Stimulated activated CD4-positive, alpha-beta T cell treated with anti-CD3 and anti-CD28 coated beads, Interleukin-1b, Interleukin-23, amount 100 ng/mL, for 4 hours (primary cell): ENCODE measurements at places on chromosomes 16 and 17.

DNA sequence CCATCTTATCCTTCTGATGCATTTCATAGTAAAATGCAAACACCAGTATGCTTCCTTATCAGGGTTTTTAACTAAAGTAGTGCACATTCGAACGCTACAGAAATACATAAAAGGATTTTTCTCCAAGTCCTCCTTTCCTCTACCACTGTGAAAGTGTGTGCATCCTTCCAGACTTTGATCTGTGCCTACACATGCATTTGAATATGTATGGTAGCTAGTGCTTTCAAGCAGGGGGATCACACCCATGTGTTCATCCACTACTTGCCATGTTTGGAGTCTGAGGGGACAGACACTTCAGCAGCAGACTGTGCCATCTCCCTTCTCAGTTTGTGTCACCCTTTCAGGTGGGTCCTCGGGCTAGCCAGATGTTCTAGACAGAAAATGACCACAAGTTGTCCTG is 14.9 kb downstream of the LDHD start:
- no peak for DNase-seq

GRCh38 chr17:76411247-76411646 is 26.8 kb downstream of the SPHK1 start:
- no peak for DNase-seq

DNA sequence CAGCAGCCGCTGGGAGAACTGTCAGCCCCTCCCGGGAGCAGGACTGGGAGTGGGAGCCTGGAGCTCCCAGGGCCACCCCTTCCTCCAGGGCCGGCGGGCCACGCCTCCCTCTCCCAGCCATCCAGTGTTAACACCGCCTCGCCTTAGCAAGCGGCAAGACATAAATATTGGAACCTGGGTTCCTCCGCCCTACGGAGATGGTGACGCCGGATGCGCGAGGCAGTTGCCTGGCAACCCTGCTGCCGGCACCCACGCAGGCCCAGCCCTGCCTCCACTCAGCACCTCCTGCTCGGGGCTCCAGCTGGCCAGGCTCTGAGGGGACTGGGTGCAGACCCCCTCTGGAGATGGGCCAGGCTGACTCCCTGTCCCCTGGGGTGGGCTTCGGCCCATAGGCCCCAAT is 27.4 kb upstream of the CACNA1H start:
- DNase-seq: no peak

DNA sequence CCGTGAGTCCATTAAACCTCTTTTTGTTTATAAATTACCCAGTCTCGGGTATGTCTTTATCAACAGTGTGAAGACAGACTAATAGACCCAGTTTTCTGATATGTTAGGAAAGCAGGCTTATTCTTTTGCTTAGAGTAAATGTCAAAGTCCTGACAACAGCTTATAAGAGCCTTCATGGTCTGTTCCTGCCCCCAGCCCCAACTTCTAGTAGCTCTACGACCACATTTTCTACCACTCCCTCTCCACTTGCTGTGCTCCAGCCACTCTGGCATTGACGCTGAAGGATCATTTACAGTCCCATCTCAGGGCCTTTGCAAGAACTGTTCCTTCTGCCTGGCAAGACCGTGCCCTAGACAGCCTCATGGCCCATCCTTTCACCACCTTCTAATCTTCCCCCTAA is 104.6 kb upstream of the GPR139 start:
- DNase-seq: no peak

GRCh38 chr17:45296003-45296832 is 20.6 kb downstream of the MAP3K14 start:
- DNase-seq: no peak

DNA sequence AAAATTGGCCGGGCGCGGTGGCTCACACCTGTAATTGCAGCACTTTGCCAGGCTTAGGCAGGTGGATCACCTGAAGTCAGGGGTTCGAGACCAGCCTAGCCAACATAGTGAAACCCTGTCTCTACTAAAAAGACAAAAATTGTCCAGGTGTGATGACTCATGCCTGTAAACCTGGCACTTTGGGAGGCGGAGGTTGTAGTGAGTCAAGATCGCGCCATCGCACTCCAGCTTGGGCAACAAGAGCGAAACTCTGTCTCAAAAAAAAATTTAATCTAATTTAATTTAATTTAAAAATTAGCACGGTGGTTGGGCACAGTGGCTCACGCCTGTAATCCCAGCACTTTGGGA is 1.6 kb upstream of the HBQ1 start:
- no peak for DNase-seq

DNA sequence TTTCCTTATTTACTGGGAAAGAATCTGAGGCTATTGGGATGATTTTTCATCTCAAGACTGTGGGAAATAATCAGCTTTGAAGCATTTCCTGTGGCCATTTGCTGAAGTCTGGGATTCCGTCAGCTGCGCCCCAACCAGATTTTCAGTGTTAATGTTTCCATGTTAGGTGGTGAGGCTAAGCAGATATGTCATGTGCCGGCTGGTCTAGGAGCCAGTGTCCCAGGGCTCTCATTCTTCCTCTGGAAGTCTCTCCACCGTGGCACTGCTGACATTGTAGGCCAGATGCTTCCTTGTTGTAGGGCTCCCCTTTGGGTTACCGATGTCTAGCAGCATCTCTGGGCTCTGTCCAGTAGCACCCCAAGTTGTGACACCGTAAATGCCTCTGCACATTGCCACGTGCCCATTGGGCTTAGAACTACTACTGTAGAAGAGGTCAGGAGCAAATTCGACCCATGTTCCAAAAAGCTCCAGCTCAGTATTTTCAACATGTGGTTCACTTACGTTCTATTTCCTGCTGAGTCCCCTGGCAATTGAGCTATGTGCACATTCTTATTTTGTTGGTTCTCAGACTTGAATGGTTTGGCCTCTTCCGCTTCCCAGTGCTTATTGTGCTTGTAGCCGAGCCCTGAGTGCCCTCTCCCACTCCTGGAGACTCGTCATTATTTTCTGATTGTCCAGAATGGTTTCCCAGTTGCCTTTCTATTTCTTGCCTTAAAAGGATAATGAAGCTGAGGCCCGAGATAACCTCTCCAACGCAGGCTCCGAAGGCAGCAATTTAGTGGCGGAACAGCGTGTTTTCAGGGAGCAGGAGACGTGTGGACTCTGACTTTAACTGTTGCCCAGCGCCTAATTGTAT is 82.2 kb downstream of the SPECC1 start:
- DNase-seq: no peak

GRCh38 chr17:9974448-9975381 is 69.6 kb upstream of the RCVRN start:
- DNase-seq: no peak

- DNase-seq: no peak
Observed at GRCh38 chr17:5138616-5139457, 23.0 kb downstream of the USP6 start.

GRCh38 chr17:4499431-4500190 is 930 bp downstream of the SPNS2 start:
- no peak for DNase-seq

DNA sequence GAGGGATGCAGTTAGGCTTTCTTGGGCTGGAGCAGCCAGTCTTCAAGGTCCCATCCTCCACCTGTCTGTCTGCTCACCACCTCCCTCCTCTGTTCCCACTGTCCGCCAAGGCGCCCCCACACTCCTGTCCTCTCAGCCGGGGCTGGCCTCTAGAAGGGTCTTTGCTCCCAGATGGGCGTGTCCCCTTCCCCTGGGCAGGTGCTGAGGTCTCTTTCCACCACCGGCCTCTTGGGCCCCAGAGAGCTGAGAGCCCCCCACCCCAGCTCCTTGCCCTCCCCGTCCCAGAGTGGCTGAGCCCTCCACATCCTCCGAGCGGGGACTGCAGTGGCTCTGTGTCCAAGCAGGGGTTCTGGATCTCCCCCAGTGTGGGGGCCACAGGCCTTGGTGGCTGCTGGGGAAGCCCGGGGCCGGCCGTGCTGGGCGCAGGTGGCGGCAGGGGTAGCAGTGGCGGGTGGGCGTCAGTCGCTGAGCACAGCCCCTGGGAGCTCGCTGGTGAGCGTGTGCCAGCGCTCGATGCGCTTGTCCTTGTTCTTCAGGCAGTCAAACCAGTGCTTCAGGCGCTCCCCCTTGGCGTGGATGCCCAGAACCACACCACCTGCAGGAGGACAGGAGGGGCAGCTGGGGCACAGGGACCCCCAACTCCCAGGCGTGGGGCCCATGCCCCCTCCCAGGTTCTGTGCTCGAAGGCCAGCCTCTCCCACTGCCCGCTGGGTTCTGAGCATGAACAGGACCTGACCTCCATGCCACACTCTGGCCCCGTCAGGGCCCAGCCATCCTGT is 9.8 kb downstream of the SCGB1C2 start:
- no peak for DNase-seq

DNA sequence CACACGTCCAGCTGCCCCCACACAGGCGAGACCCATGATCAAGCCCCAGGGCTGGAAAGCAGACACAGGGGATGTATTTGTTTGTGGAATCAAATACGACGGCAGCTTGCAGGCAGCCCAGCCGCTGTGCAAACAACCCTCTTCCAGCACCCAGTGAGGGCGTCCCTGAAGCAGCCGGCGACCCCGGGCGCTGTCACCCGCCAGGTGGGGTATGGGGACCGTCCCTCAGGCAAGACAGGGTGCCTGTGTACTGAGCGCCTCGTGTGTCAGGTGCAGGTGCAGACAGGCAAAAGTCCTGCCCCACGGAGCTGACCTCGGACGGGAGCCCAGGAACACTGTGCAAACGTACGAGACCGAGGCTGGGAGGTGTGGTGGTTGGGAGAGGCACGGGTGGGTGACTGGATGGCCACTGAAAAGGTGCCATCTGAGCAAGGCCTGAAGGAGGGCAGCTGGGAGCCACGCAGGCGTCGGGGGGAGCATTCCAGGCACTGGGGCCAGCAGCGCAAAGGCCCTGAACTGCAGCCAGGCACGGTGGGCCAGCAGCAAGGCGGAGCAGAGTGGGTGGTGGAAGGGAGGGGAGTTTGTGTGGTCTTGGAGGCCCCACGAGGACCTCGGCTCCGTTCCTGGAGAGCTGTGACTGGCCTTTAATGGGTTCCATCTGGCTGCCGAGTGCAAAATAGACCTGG is 48.5 kb downstream of the CBFA2T3 start:
- no peak for DNase-seq

GRCh38 chr16:69396187-69397061 is 10.6 kb upstream of the TERF2 start:
- DNase-seq: peak; percentile 39

GRCh38 chr17:44557651-44558285 is 484 bp downstream of the FZD2 start:
- no peak for DNase-seq
